KBM-7 (cell line): ENCODE measurements at places on chromosomes 16 and 17.

DNA sequence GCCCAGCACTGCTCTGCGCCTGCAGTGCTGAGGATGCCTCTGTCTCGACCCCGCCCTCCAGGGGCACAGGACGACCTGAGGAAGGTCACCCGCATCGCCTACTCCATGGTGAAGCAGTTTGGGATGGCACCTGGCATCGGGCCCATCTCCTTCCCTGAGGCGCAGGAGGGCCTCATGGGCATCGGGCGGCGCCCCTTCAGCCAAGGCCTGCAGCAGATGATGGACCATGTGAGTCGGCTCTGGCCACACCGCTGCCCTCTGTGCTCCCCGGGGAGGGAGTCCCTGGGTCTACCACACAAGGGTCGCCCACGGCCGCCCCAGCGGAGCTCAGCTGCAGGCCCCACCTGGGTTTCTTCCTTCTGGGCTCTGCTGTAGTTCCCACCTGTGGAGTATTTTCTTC lies 6.7 kb upstream of the RPL13 start:
- no peak for DNase-seq

- no peak for DNase-seq
Measured at GRCh38 chr17:83121921-83122820, 42.8 kb downstream of the METRNL start.

- no peak for DNase-seq
Measured at GRCh38 chr17:76273445-76274111, 8.4 kb downstream of the UBALD2 start.

DNA sequence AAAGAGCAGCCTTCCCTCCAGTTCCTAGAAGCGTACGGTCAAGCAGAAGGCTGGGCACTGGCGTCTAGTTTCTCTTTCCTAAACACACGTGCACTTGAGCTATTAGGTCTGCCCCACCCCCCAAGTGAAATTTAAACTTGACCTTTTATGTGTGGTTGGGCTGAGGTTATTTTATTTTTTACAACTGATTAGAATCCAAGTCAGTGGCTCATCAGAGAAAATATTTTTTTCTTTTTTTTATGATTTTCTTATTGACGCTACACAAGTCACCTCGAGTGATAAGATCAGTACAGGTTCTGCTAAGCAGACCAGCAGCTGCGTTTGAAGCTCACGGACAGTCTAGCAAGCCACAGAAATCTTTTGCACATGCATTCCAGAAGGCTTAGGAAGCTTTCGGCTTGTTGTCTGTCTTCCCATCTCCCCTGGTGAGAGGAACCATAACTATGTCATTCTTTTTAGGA lies 95.1 kb downstream of the ZFHX3 start:
- no peak for DNase-seq

DNA sequence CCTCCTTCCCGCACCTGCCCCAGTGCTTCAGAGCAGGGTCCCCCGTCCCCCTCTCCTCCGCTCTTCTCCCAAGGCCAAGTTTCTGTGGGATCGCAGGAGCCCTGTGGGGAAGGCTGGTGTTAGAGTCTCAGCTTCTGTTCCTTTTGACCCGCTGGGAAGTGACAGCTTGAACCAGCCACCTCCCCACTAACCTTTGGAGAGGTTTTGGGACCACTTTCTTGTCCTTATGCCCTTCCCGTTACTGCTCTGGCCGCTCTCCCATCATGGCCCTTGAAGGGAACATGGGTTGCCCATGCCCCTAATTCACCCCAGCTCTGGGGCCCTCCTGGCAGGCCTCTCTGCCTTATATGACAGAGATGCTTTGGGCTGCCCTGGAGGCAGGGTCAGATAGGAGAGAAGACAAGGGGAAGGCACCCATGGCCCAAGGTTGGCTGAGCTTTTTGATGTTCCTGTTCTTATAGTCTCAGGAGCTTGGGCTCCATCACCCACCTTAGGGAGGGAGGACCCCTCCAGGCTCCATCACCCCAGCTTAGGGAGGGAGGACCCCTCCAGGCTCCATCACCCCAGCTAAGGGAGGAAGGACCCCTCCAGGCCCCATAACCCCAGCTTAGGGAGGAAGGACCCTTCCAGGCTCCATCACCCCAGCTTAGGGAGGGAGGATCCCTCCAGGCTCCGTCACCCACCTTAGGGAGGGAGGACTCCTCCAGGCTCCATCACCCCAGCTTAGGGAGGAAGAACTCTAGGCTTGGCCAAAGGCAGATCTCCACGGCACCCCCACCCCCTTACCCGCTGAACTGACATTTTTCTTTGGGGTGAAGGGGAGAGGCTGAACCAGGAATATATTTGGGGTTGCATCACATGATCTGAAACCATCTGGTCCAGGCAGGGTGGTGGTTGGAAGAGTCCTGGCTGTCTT lies 45.0 kb downstream of the NT5M start:
- no peak for DNase-seq

DNA sequence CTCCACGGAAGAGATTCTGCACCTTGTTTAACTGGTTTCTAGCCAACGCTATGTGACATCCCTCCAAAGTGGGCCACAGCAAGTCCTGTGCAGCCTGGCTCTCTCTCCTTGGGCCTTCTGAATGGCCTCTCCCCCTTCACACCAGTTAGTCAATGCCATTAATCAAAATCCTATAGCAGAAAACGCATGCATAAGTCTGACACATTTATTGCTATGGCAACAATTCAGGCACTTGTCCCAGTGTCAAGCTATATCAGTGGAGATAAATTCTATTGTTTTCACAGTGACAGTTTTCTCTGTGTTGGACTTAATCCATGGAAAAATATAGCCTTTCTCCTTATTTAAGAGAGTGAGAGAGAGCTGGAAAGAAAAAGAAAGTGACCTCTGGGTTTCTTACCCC lies 87.2 kb upstream of the TOX3 start:
- DNase-seq: no peak

DNA sequence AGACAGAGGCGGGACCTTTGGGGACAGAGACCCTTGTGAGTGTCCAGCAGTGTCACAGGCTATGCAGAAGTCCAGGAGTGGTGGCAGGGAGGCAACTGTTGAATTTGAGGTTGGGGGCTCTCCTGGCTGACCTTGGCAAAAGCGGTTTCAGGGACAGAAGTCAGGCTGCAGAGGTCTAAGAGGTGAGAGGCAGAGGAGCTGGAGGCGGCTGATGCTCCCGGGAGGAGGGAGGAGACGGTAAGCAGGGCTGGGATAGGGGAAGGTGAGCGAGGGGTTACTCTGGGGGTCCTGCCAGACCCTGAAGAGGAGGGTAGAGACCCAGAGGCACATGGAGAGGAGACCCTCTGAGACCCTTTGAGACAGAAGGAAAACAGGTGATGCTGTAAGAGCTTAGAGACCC lies 5.2 kb downstream of the EPOP start:
- no peak for DNase-seq

- DNase-seq: no peak
Measured at GRCh38 chr16:88735121-88735520, 28.8 kb downstream of the CTU2 start.

DNA sequence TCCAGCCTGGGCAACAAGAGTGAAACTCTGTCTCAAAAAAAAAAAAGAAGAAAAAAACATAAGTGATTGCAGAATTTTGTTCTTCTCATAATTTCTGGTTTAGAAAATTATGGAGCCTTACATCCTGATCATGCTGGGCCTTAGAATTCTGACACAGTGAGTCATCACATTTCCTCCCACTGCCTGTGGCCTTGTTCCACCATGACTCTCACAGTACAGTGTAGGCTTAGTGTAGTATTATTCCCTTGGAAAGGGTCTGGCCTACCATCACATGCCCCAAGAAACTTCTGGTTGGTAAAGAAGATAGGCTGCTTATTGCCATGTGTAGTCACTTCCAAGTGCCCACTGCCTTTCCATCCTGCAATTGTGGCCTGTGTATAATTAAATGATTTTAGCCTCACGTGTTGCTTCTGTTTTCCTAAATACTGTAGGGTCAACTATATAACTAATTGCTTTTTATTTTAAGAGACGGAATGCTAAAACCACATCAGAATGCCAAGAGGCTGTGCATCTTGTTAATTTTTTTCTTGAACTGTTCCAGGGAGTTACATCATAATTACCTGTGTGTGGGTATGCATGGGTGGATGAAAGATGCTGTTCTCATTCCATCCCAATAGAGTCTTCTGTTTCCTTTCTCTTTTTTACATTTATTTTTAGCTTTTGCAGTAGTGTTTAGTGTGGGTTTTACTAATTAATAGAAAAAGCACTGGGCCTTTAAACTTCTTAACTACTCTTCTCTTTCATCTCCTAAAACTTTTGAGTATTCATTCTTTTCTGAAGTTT lies 25.9 kb downstream of the OGFOD1 start:
- no peak for DNase-seq

DNA sequence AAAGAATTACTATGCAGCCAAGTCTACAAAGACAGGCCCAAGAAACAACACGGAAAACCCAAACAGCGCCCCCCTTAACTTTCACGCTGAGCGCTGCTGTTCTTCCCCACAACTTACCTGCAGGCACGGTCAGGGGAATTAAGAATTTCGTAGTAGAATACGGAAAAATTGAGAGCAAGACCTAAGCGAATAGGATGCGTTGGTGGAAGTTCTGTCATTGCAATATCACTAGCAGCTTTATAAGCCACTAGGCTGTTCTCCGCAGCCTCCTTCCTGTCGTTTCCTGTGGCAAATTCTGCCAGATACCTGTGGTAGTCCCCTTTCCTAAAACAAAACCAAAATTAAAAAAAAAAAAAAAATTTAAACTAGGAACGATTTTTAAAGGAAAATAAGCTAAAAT lies 39.0 kb downstream of the YWHAE start:
- no peak for DNase-seq

GRCh38 chr16:86038926-86039310 lies 140.0 kb downstream of the IRF8 start:
- no peak for DNase-seq

GRCh38 chr17:3627769-3628167 lies 8.3 kb downstream of the SHPK start:
- DNase-seq: no peak

- no peak for DNase-seq
Measured at GRCh38 chr17:28343491-28343932, 8.0 kb downstream of the TNFAIP1 start.

DNA sequence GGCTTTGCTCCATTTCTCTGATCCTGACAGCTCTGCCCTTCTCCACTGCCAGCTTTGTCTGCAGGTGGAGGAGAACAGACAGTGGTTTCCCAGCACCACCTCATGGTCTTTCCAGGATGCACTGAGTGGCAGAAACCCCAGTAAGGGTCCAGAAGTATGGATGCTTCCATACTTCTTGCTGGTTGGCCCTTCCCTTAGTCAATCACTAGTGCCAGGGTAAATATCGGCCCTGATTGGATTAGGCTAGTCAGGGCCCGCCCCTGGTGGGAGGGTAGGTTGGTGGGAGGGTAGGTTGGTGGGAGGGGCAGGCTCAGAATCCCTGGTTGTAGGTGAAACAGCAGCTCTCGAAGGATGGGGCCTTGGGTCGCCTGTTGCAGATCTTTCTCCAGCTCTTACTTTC lies 10.2 kb downstream of the RNF213 start:
- DNase-seq: peak; percentile 17

GRCh38 chr16:84404936-84405639 lies 36.8 kb downstream of the ATP2C2 start:
- no peak for DNase-seq

- DNase-seq: no peak
Measured at GRCh38 chr16:16124438-16124837, 98.9 kb downstream of the ABCC6 start.

- DNase-seq: no peak
Measured at GRCh38 chr17:10278218-10278617, 79.8 kb upstream of the GAS7 start.

DNA sequence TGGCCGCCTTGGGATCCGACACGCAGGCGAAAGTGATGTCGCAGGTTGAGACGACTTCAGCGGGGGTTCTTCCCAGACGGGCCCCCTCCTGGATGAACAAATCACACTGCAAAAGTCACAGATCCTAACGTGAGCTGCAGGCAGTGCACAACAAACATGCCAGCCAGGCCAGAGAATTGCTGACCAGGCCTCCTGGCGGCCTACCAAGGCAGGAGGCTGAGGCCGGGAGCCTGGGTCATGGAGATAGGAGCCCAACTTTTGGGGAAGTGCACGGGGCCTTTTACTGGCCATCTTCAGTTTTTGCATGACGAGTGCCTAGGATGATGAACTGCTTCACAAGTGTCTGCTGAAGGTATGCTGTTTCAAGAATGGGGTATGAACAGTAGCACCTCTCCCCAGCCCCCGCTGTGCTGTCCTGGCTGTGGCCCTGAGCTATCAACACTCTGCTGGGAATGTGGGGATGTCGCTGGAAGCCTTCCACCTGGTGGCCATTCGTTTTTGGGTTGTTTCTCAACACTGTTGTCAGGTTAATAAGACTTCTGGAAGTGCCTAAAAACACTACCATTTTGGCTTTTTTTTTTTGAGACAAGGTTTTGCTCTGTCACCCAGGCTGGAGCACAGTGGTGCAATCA lies 12.2 kb upstream of the ROGDI start:
- no peak for DNase-seq

GRCh38 chr16:75272097-75272551 lies 20.7 kb upstream of the BCAR1 start:
- peak; percentile 42 for DNase-seq

DNA sequence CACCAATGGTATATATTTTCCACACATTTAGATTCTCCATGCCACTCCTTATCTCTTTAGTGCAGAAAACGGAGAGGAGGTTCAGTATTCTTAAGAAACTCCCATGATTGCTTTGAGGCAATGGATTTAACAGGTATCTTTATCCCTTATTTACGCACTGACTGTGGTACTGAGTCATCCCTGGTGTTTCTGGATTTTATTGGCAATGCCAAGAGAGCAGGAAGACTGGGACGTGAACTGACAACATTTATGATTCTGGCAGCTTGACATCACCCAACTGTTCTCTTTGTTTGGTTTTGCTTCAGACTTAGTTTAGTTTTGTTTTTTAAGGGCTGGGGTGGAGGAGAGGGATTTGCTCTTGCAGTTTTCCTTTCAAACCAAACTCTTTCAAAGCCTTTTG lies 131.4 kb downstream of the WWOX start:
- DNase-seq: no peak

GRCh38 chr16:10876799-10877341 lies at the start of gene CIITA:
TSS of gene CIITA (plus strand) at chr16:10877202. CDS start at chr16:10877331, 129 bp downstream.
- peak; percentile 98 for DNase-seq

DNA sequence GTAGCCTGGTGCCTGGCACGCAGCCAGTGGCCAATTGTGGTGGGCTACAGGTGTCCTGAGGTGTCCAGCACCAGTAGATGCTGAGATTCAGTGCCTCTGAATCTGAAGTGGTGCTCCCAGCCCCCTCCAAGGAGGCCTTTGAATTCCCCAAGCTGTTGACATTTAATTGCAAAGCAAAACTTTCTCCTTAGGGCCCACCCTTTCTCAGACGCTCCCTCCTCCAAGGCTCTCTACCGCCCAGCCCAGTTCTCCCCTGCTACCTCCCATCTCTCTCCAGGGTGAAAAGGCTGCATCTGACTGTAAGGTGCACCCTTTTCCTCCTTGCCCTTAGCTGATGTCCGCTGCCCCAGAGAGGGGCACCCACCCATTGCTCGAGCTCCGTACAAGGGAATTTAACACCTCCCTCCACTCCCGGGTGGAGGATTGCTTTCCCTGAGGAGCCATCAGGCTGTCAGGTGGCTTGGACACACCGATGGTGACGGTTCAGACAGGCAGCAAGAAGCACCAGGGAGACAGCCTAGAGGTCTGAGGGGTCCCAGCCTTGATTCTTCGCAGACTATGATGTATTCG lies 1.7 kb downstream of the BEAN1 start:
- no peak for DNase-seq
